NCI-H748 treated with DMSO at 0.1 percent for 48 hours (cell line): ENCODE measurements at places on chromosomes 1 and 21.

DNA sequence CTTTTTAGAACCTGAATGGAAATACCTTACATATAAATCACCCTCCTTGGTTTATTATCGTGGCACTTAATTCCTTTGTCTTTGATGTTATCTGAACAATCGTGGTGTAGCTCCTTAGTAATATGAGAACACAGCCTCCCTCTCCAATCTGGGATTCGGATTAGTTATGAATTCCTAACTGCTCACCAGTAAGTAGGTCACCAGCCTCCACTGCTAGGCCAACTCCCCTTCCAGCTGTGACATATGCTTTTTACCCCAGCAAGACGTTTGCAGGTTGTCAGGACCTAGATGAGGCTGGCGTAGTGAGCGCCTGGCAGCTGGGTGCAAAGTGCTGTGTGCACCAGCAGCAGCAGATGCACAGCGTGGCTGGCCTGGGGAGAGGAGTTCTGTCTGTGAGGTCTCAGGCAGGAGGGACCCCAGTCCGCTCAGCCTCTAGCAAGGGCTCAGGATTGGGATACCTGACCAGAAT, 38.2 kb downstream of the NTPCR start:
- DNase-seq = no peak

DNA sequence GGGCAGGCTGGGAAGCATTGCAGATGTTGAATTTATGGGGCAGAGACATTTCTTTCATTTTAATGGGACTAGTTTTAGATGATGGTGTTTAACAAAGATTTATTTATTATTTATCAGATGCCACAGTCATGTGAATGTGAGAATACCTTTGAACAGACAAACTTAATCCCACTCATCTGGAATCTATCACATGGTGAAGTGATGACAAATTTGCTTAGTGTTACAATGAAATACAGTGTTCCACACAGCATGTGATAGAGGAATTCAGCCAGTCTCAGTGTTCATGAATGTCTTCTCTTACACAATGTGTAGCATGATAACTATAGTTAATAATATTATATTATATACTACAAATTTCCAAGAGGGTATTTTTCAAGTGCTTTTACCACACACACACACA, 1361.7 kb upstream of the B3GALT2 start:
- no peak for DNase-seq

GRCh38 chr1:16094453-16095158, 21.2 kb upstream of the FAM131C start:
- DNase-seq = no peak

DNA sequence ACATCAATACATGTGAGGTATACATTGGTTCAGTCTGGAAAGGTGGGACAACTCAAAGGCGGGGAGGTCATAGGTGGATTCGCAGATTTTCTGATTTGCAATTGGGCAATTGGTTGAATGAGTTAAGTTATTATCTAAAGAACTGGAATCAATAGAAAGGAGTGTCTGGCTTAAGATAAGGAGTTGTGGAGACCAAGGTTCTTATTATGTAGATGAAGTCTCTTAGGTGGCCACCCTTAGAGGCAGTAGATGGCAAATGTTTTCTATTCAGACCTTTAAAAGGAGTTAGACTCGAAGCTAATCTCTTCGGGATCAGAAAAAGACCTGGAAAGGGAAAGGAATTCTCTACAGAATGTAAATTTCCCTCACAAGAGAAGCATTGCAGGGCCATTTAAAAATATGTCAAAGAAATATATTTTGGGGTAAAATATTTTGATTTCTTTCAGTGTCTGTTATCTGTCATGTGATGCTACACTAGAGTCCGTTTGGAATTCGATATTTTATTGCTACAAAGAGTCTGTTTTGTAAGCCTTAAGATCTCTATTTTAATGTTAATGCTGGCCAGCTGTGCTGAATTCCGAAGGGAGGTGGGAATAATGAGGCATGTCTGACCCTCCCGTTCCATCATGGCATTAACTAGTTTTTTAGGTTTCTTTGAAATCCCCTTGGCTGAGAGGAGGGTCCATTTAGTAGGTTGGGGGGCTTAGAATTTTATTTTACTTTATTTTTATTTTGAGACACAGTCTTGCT, 265.1 kb downstream of the PTPRU start:
- DNase-seq = no peak

GRCh38 chr1:168236836-168237611, 11.2 kb downstream of the SFT2D2 start:
- DNase-seq = no peak

DNA sequence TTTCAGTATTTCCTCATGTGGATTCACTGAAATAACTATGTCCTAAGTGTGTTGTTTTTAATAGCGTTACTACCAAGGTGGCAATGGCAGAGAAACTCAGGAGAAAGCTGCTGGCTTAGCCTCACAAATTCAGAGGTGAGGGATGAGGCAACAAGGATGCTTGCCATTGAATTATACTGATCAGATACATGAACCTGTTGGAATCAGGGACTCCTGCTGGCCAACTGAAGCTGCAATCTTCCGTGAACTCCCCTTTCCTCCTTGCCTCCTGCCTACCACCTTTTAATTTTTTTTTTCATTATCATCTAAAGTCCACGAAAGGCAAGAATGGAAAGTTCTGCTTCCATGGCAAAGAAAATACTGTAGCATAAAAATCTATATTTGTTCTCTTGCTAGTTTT, 254.7 kb downstream of the NFIA start:
- DNase-seq = no peak

DNA sequence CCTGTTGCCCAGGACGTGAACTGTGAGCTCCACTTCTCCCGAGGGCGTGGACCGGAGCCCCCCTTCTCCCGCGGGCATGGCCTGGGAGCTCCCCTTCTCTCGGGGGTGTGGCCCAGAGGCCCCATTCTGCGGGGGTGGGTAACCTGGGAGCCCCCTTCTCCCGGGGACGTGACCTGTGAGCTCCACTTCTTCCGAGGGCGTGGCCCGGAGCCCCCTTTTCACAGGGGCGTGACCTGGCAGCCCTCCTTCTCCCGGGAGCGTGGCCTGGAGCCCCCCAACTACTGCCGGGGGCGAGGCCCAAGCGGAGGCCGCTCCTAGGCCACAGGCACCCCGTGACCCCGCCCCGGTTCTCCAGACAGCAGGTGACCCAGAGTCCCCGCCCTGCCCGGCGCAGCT, 320 bp downstream of the C1orf174 start:
- no peak for DNase-seq

GRCh38 chr1:4408380-4408779, 246.0 kb upstream of the AJAP1 start:
- no peak for DNase-seq

- no peak for DNase-seq
Measured at GRCh38 chr21:41943851-41944250, 10.0 kb downstream of the C2CD2 start.

- DNase-seq = no peak
Measured at GRCh38 chr1:87252406-87252805, 76.3 kb upstream of the LMO4 start.

- no peak for DNase-seq
Measured at GRCh38 chr1:47211796-47212269, 20.2 kb downstream of the TAL1 start.

DNA sequence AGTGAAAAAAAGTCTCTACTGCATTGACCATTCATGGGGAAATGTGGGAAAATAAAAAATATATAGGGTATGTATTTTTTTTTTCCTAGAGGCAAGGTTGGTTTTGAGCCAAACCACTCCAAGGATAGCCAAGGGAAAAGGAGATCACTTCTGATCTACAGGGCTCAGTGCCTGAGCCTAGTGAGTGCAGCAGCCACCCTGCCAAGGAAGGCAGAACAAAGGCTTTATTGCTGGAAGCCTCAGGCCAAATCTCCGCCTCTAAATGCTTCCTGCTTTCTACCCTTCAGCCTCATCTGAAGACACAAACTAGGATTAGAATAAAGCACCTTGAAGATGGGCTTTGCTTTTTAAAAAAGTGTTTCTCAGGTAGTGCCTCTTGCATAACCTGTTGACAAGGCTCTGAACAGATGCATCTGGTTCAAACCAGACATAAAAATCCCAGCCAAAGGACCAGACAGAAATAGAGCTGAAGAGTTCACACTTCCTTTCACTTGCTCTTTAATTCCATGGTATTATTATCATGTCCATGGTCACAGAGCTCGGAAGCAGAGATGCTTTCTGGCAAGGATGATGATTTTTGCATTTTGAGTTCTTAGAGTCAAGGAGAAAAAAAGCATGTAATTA, 10.5 kb downstream of the C1orf115 start:
- DNase-seq = no peak

DNA sequence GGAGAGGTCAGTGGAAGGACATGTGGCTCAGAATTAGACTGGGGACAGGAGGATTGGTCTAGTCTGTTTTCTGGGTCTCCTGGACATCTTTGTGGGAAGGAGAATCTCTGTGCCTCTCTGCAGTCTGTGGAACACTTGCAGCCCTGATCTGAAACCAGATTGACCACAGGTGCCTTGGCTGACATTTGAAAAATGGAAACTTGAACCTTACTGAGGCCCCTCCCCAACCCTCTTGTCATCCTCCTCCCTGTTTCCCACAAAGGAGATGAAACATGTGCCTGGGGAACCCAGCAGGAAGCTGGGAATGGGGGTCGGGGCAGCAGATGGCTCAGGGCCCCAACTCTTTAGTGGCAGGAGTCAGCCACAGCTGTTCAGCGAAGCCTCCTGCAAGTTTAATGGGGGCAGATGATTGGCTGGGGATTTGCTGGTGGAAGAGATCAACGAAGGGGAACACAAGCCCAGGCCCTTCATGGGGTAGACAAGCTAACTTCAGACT, 18.1 kb downstream of the VASH2 start:
- no peak for DNase-seq

- no peak for DNase-seq
Measured at GRCh38 chr1:4564051-4564450, 90.4 kb upstream of the AJAP1 start.

DNA sequence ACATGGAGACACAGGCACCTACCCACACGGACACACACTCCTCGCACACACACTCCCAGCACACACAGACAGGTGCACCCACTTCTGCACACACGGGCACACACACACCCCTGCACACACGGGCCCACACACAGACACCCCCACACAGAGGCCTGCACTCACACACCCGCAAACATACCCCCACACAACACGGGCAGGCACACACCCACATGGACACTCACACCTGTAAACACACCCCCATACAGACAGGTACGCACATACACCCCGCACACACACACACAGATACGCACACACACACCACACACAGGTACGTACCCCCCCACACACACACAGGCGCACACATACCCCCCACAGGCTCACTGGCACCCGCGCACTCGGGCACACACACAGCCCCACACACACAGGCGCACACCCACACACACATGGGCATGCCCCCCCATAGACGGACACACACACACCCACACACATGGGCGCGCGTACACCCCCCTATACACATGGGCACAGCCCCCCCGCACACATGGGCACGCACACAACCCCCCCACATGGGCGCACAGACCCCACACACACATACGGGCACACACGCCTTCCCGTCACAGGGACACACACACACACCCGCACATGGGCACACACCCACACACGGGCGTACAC, 6.1 kb downstream of the ATAD3A start:
- DNase-seq = no peak

- no peak for DNase-seq
Measured at GRCh38 chr1:55012661-55013060, 13.9 kb downstream of the BSND start.

GRCh38 chr1:179305450-179305849, 11.9 kb downstream of the SOAT1 start:
- no peak for DNase-seq

DNA sequence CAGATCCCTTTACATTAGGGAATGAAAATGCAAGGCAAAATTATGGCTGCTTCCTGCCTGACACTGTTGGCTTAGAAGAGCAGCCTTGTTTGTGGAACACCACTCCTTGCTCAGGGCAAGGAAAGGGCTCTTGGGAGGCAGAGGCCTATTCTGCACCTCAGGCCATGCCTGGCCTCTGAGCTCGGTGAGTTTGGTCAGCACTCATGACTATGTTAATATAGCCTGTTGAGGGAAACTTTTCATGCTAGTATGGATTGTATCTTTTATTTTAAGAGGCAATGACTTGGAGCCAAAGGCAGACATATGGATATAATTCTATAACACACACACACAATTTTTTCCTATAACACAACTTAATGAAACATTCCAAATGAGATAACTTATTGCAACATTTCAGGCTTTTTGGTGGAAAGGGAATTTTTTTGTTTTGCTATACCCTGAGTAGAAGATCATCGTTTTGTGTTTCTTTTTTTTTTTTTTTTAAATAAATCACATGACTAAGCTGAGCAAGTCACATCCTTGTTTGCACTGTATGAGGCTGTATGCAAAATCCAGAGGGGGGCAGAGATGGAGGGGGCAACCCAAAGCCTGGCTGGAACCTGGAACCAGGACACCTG, 5.6 kb upstream of the YRDC start:
- no peak for DNase-seq

DNA sequence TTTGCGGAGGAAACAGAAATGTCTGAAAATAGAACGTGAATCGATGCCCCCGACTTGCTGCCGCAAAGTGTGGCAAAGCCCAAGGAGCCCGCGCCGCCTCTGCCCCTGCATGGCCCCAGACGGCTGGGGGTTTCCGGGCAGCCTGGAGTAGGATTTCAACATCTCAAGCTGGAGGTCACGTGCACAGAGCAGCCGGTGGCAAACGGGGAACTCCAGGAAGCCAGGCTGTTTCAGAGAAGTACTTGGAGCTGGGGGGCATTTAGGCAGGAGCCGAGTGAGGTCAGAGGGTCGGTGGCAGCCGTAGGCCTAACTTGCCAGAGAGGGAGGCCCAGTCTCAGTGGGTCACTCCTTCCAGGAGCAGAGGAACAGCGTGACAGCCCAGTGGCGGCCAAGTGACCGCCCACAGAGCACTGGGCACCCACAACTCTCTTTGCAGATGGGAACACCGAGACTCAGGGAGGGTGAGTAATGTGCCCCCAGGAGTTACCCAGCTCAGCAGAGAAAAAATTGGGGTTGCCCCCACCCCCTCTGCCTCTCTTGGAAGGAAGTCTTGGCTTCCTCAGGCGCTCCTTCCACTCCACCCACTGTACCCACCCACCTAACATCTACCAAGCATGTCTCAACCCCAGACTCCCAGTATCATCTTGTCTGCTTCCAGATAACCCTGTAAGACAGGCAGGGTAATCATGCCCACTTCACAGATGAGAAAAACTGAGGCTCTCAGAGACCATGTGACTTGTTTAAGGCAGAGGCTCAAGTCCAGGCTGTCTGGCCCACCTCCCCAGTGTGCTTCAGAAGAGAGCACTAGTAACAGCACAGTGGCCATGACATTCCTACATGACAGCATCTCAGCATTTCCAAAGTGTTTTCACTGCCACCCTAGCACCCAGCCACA, 179.4 kb downstream of the HIVEP3 start:
- DNase-seq = no peak

DNA sequence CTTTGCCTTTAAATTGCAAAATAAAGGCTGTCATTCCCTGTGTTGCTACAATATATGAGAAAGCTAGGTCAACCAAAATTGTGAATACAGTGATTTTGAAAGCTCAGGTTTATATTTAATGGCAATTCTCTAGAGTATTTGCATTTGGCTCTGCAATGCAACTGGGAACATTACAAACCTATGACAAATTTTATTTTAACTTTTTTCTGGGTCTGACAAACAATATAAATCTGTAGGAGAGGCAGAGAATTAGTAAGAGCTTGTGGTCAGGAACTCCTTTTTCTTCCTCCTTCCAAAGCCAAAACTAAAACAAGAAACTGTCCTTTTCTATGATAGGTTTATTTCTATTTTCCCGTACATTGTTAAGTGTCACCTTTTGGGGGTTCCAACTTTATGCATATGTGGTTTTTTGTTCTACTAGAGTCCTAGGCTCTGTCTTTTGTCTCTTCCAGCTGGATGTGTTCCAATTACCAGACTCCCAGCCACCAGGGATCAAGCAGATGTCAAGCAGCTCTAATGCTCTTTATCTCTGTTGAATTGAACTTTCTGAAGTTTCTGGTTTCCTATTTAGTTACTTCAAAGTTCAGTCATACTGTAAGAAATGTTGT, 106.9 kb downstream of the ASH1L start:
- no peak for DNase-seq
